Immature natural killer cell (primary cell): ENCODE measurements at places on chromosomes 6 and 20. TPM values are rescaled to one million over a fixed set of nuclear protein-coding genes. Genes with fewer than 3 reads are reported as not detected.

GRCh38 chr6:109892451-109893435 lies 85.4 kb upstream of the GPR6 start:
- no peak overlapping the region for H3K27ac ChIP-seq
- no peaks in the 10 kb centered on the region for H3K4me1 ChIP-seq
- DNase-seq = no peak
- no peak overlapping the region for H3K4me3 ChIP-seq
- no peaks in the 10 kb centered on the region for H3K36me3 ChIP-seq
- H3K27me3 ChIP-seq = no peaks in the 10 kb centered on the region

- DNase-seq = no peak
- no peaks in the 10 kb centered on the region for H3K4me1 ChIP-seq
- H3K27ac ChIP-seq = no peak overlapping the region
- H3K36me3 ChIP-seq = no peaks in the 10 kb centered on the region
Measured at GRCh38 chr6:106439459-106439858, 78.9 kb downstream of the CRYBG1 start.

DNA sequence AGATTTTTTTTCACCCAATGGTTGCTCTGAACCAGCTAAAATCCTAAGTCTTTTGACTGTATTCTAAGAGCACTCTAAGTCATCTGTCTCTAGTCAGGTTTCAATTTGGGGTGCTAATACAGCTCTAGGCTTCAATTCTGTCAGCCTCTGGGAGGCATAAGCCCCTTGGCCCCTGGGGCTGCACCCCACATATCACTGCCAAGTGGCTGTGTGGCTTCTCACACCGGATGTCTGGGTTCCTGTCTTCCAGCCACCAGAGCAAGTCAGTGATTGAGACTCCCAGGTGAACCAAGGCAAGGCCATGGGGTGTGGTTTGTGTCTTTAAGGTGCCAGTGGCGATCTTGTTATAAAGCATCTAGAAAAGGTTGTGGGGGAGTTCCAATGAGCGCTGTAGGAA lies 136.5 kb downstream of the TMEM242 start:
- peaks cover 61% of the 10 kb centered on the region for H3K36me3 ChIP-seq
- DNase-seq = peak; percentile 21
- H3K27ac ChIP-seq = no peak overlapping the region
- peaks cover 24% of the 10 kb centered on the region for H3K4me1 ChIP-seq

DNA sequence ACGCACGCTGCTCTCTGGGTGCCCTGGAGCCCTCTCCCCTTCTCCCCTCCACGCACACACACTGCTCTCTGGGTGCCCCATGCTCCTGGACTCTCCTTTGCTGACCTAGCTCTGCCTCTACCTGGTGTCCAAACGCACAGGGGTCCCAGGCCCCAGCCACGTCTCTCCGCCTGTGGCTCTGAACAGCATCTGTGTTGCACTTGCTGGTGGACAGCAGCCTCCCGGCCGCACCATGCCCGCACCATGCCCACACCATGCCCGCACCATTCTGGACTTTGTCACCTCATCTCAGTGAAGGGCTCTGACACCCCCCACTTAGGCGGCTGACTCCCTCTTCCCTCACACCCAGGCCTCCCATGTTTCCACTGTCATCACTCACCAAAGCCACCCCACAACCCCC lies 21.8 kb downstream of the TCFL5 start:
- no peaks in the 10 kb centered on the region for H3K36me3 ChIP-seq
- peaks cover 9% of the 10 kb centered on the region for H3K4me1 ChIP-seq
- H3K27me3 ChIP-seq = peaks cover 3% of the 10 kb centered on the region
- DNase-seq = no peak
- H3K27ac ChIP-seq = no peak overlapping the region

DNA sequence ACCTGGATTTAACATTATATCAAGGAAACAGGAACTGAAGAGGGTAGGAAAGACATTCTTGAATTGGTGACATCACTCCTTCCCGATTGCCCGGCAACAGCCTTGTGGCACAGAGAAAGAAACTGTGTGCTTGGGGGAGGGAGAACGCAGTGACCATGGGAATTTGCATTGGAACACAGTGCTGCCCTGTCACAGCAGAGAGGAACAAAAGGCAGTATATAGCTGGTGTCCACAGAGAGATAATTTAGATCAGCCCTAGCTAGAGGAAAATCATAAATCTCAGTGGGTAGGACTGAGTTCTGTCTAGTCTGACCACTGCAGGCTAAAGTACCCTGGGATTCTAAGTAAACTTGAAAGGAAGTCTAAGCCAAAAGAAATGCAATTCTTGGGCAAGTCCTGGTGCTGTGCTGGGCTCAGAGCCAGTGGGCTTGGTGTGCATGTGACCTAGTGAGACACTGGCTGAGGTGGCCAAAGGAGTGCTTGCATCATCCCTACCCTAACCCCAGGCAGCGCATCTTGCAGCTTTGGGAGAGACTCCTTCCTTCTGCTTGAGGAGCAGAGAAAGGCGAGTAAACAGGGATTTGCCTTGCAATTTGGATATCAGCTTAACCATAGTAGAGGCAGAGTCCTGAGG lies 697.6 kb downstream of the HACE1 start:
- H3K27me3 ChIP-seq = no peaks in the 10 kb centered on the region
- DNase-seq = no peak
- H3K4me1 ChIP-seq = no peaks in the 10 kb centered on the region
- H3K27ac ChIP-seq = no peak overlapping the region
- H3K4me3 ChIP-seq = no peak overlapping the region

- no peak for DNase-seq
- no peak overlapping the region for H3K4me3 ChIP-seq
- H3K27ac ChIP-seq = no peak overlapping the region
- H3K4me1 ChIP-seq = no peaks in the 10 kb centered on the region
Measured at GRCh38 chr20:53490620-53491019, 103.0 kb downstream of the ZNF217 start.

GRCh38 chr6:56693246-56693607 lies 50.5 kb upstream of the DST start:
- no peaks in the 10 kb centered on the region for H3K4me1 ChIP-seq
- H3K27me3 ChIP-seq = no peaks in the 10 kb centered on the region
- DNase-seq = no peak
- H3K27ac ChIP-seq = no peak overlapping the region
- H3K4me3 ChIP-seq = no peak overlapping the region

GRCh38 chr6:111591370-111591900 lies 14.2 kb downstream of the TRAF3IP2 start:
- peaks cover 25% of the 10 kb centered on the region for H3K36me3 ChIP-seq
- DNase-seq = no peak
- H3K4me3 ChIP-seq = no peak overlapping the region
- no peak overlapping the region for H3K27ac ChIP-seq
- H3K4me1 ChIP-seq = no peaks in the 10 kb centered on the region
- H3K27me3 ChIP-seq = no peaks in the 10 kb centered on the region

- no peak for DNase-seq
- H3K4me1 ChIP-seq = no peaks in the 10 kb centered on the region
- H3K27me3 ChIP-seq = no peaks in the 10 kb centered on the region
- no peak overlapping the region for H3K27ac ChIP-seq
Measured at GRCh38 chr6:7332090-7332745, 19.2 kb upstream of the SSR1 start.

- peaks cover 21% of the 10 kb centered on the region for H3K27me3 ChIP-seq
- H3K27ac ChIP-seq = peak overlapping the region; percentile 49
- H3K36me3 ChIP-seq = no peaks in the 10 kb centered on the region
- no peak overlapping the region for H3K4me3 ChIP-seq
Measured at GRCh38 chr20:57092112-57092899, 174.1 kb downstream of the BMP7 start.

DNA sequence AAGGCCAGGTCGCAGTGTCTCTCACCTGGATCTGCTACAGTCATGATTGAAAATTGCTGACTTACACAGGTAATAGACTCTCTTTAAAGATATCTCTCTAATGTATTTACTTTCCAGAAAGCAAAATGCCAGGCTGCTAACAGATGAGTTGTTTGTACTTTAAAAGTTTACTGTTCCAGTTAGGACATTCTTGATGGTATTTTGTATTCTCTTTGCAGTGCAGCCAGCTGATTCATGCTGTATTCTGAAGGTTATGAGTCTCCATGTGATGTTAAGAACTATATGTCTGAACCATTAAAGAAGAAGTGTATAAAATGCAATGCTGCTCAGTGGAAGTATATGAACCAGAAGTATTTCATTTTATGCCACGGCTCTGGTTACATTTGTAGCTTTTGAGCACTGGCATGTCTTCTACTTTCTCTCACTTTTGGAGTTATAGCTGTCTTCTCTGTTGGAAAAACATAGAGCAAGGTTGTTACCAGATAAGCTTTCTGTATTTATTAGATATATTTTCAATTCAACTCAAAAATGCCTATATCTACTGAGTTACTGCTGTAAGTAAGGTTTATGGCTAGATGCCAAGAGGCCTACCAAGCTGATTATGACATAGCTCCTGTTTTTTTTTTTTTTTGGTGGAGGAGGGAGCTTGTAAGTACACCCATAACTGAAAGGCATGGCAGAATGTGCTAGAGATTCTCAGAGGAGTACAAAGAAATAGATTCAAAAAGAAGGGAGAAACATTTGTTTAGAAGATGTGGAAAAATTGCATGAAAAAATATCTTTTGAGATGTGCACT lies 130.5 kb upstream of the MAN1A1 start:
- H3K4me3 ChIP-seq = no peak overlapping the region
- no peaks in the 10 kb centered on the region for H3K36me3 ChIP-seq
- DNase-seq = no peak
- no peaks in the 10 kb centered on the region for H3K4me1 ChIP-seq
- H3K27me3 ChIP-seq = no peaks in the 10 kb centered on the region
- H3K27ac ChIP-seq = no peak overlapping the region

DNA sequence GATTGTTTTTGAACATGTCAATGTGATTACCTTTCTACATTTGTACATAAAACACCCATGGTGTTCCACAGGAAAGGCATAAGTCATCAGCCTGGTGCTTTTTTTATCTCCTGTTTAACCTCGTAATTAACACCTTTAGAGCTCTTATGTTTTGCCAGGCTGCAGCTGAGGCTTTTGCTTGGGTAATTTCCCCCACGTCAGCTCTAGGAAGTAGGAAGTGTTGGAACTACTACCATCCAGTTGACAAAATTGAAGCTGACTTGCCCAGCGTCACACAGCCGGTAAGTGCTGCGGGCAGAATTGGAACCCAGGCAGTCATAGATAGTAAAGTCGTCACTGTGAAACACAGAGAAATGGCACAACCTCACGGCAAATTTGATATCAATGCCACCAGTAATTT lies 86.6 kb upstream of the BMP2 start:
- peaks cover 17% of the 10 kb centered on the region for H3K4me1 ChIP-seq
- no peaks in the 10 kb centered on the region for H3K36me3 ChIP-seq
- H3K4me3 ChIP-seq = peak overlapping the region; percentile 4
- no peak overlapping the region for H3K27ac ChIP-seq

DNA sequence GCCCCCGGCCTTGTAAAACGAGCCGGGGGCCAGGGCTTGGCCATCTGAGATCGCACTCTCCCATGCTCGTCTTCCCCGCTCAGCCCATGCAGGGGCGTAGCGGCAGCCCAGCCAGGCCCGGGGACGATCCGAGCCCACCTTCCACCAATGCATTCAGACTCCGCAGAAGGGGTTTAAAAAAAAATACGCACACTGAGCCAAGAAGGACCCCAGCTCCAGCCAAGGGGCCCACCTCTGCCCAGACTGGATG lies 320 bp downstream of the GSTA4 start:
- peak overlapping the region; percentile 96 for H3K4me3 ChIP-seq
- H3K4me1 ChIP-seq = peaks cover 23% of the 10 kb centered on the region
- H3K36me3 ChIP-seq = peaks cover 6% of the 10 kb centered on the region
- peaks cover 18% of the 10 kb centered on the region for H3K27me3 ChIP-seq
- peak overlapping the region; percentile 100 for H3K27ac ChIP-seq
- DNase-seq = no peak

DNA sequence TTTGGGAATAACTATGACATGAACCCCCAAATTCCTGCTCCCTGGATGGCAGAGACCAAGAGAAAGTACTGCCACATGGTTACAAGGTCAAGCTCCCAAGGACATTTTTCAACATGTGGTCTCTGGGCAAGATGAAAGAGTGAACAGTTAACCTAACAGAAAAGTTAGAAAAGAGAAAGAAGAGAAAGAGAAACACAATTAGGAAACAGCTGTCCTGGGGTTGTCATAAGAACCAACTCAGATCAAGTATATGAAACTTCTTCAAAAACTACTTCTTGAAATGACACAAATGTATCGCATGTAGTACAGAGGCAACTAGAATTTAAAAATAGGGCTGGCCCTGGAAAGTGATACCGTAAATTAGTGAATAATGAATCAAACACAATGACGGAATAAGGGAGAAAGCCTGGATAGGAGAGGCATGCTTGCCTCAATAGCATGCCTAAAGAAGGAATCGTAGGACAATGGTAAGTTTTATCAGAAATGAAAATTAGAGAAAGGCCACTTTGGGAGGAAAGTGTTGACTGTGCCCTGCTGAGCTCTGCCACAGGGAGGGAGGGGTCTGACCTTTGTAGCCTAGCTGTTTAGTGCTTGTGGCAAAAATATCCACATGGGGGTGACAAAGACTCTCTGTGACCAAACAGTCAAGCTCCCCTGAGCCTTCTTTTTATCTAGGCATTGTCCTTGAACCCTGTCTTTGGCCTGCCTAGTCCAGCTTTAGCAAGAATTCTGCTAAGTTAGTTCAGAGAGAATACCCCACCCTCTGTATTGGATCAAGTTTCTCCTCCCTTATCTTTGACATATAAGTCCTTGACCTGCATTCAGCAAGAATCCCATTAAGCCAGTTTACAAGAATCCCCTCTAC lies 4.3 kb upstream of the DCBLD1 start:
- peak; percentile 23 for DNase-seq
- no peak overlapping the region for H3K27ac ChIP-seq
- H3K36me3 ChIP-seq = no peaks in the 10 kb centered on the region
- peaks cover 13% of the 10 kb centered on the region for H3K27me3 ChIP-seq

DNA sequence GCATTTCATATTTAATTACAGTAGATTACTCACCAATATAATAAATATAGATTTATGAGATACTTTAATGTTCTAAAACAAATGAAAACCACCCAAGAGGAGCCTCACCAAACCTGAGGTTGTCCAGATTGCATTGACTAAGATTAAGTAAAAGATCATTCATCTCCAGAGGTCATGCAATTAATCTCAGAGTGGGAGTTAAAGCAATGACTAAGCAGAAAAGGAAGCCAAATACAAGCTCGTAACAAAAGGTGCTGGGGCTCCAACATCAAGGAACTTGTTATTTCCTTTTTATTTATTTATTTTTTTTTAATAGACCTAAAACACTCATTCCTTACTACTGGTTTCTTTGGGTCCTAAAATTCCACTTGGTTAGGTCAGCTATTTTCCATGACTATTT lies 57.7 kb downstream of the RSPO3 start:
- no peaks in the 10 kb centered on the region for H3K27me3 ChIP-seq
- H3K27ac ChIP-seq = no peak overlapping the region
- H3K4me1 ChIP-seq = no peaks in the 10 kb centered on the region
- DNase-seq = no peak

HSPA12B gene
- 0.53 TPM for polyA plus RNA-seq

SLC22A2 gene
- polyA plus RNA-seq = not detected

LKAAEAR1 gene
- polyA plus RNA-seq = not detected

INSM1 gene
- polyA plus RNA-seq = not detected

SIM1 gene
- not detected for polyA plus RNA-seq

GPLD1 gene
- 0.06 TPM for polyA plus RNA-seq

RREB1 gene
- 3.3 TPM for polyA plus RNA-seq
